Activated T-helper 1 cell treated with anti-CD3 and anti-CD28 coated beads, Interleukin-12 subunit alpha, Interleukin-12 subunit beta, Interleukin-2, Interleukin-4 antibody, amounts not matched to agents 30 ng/mL and 10 ng/mL and 1 ng/mL, durations not matched to agents 14 hours and 24 hours and 36 hours (primary cell): ENCODE measurements at places on chromosomes 4 and X. TPM values are rescaled to one million over a fixed set of nuclear protein-coding genes. Genes with fewer than 3 reads are reported as not detected.

Gene ARAF
- total RNA-seq, result 75.9 and 84.4 TPM in 2 replicates

GRCh38 chrX:146863566-146863965 lies 49.0 kb upstream of the CXorf51A start:
- H3K27ac ChIP-seq, result no peak overlapping the region
- no peak for DNase-seq
- H3K4me1 ChIP-seq, result no peaks in the 10 kb centered on the region
- H3K4me3 ChIP-seq, result no peak overlapping the region
- no peaks in the 10 kb centered on the region for H3K36me3 ChIP-seq
- H3K27me3 ChIP-seq, result no peaks in the 10 kb centered on the region

- no peak overlapping the region for H3K4me3 ChIP-seq
- peaks cover 2% of the 10 kb centered on the region for H3K27me3 ChIP-seq
- no peak overlapping the region for H3K27ac ChIP-seq
- H3K36me3 ChIP-seq, result no peaks in the 10 kb centered on the region
- peaks cover 23% of the 10 kb centered on the region for H3K4me1 ChIP-seq
Measured at GRCh38 chrX:149570668-149571067, 16.6 kb downstream of the MAGEA9B start.

DNA sequence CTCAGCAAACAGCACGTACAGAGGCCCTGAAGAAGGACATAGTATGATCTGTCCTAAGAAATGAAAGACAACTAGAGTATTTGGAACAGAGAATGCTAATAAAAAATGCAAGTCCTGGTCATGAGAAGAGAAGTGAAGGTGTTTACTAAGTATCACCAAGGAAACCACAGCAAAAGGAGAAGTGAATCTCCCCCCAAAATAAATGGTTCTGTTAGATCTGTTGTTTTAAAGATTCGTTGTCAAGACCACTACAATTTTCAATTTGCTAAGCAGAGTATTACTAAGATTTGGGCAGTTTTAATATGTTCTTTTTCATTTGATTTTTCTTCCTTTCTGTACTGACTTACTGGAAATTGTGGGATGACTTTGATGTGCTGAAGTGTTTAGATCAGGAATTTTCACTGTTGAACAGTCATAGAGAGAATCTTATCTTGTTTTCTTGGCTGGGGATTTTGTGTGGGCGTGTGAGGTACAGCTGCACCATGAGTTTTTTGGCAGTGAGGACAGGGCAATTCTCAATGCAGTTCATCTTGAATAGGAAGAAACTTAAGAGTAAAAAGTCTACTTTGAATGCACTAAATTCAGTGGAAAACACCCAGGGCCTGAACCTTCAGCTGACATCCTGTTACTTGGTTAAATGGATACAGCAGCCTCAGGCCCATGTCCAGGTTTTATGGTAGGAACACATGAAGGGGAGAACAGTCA lies 132.2 kb downstream of the STIM2 start:
- H3K36me3 ChIP-seq, result peaks cover 23% of the 10 kb centered on the region
- H3K27me3 ChIP-seq, result no peaks in the 10 kb centered on the region
- H3K27ac ChIP-seq, result no peak overlapping the region

GRCh38 chr4:14877246-14878225 lies 124.7 kb upstream of the CPEB2 start:
- H3K27ac ChIP-seq, result peak overlapping the region; percentile 64
- peaks cover 3% of the 10 kb centered on the region for H3K36me3 ChIP-seq
- peaks cover 29% of the 10 kb centered on the region for H3K4me1 ChIP-seq
- H3K27me3 ChIP-seq, result no peaks in the 10 kb centered on the region

- no peaks in the 10 kb centered on the region for H3K36me3 ChIP-seq
- peaks cover 5% of the 10 kb centered on the region for H3K27me3 ChIP-seq
- H3K4me1 ChIP-seq, result no peaks in the 10 kb centered on the region
- no peak for DNase-seq
- no peak overlapping the region for H3K4me3 ChIP-seq
- H3K27ac ChIP-seq, result no peak overlapping the region
Measured at GRCh38 chrX:71081330-71082123, 13.4 kb upstream of the SNX12 start.

DNA sequence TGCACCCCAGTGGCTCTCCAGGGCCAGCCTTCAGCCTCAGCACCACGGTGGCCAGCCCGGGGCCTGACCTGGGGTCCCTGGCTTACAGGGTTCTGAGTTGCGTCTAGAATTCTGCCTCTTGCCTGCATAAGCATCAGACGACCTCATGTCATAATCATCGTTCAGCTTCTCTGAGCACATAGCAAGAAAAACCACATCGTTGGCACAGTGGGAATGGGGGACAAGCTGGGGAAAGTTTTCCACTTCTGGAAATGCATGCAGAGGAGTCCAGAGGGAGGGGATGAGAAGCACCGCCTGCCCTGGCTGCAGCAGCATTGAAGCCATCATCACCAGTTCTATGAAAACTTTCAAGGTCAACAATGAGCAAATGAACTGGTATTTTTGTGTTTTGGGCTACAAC lies 441.0 kb upstream of the FRG1 start:
- H3K27ac ChIP-seq, result no peak overlapping the region
- no peak for DNase-seq
- no peak overlapping the region for H3K4me3 ChIP-seq
- peaks cover 4% of the 10 kb centered on the region for H3K27me3 ChIP-seq
- no peaks in the 10 kb centered on the region for H3K36me3 ChIP-seq

GRCh38 chr4:138639018-138639741 lies 376.4 kb upstream of the NOCT start:
- DNase-seq, result no peak
- H3K4me1 ChIP-seq, result no peaks in the 10 kb centered on the region
- no peak overlapping the region for H3K27ac ChIP-seq

DNA sequence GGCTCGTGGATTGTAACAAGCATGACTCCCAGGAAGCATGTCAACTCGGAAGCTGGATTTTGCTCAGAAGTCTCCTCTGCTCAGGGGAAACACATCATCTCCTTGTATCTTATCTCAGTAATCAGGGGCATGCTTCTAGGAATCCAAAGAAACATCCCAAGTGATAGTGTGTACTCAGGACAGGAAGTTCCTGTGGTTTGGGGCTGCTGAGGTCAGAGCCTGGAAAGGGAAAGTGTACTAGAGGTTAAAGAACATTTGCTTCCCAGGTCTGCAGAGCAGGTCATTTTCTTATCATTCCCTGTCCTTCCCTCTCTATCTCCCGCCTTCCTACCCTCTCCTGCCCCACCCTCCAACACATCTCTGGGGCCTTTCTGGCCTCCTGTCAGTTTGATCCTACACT lies 38.8 kb downstream of the SLC34A2 start:
- no peaks in the 10 kb centered on the region for H3K36me3 ChIP-seq
- no peak overlapping the region for H3K27ac ChIP-seq
- no peak overlapping the region for H3K4me3 ChIP-seq
- H3K4me1 ChIP-seq, result no peaks in the 10 kb centered on the region
- H3K27me3 ChIP-seq, result peaks cover 9% of the 10 kb centered on the region
